Cerebellum (tissue), 4 donors: ENCODE measurements at places on chromosomes 12 and 14. TPM values are rescaled to one million over a fixed set of nuclear protein-coding genes. Genes with fewer than 3 reads are reported as not detected.
A peak's percentile ranks its signal among the peaks of the same experiment; 100 is the strongest.

Gene PRPH
- total RNA-seq = 3.1 TPM

DNA sequence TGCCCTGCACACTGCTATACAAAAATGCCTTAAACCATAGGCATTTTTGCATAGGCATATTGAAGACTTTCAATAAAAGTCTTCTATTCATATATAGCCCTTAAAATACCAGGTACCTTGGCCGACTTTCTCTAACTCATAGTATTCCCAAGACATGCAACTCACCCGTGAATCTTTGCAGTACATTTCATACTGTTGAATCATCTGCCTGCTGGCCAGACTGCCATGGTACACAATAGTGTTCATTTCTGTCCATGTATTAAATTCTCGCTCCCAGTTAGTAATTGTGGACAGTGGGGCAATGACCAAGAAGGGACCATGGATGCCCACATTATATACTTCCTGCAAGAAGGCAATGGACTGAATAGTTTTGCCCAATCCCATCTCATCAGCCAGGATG lies 24.3 kb upstream of the SUPT16H start:
- DNase-seq = no peak

GRCh38 chr14:89617481-89618329 lies 200.7 kb upstream of the FOXN3 start:
- DNase-seq = peak; percentile 65

DNA sequence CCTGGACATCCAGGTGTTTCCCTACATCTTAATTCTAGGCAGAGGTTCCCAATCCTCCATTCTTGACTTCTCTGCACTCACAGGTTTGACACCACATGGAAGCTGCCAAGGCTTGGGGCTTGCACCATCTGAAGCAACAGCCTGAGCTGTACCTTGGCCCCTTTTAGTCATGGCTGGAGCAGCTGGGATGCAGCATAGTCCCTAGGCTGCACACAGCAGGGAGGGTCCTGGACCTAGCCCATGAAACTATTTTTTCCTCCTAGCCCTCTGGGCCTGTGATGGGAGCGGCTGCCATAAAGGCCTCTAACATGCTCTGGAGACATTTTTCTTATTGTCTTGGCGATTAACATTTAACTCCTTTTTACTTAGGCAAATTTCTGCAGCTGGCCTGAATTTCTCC lies 417.2 kb upstream of the FLRT2 start:
- DNase-seq = no peak

- no peak for DNase-seq
These were observed 2.1 kb downstream of the RNASE13 start for GRCh38 chr14:21032326-21033132.

DNA sequence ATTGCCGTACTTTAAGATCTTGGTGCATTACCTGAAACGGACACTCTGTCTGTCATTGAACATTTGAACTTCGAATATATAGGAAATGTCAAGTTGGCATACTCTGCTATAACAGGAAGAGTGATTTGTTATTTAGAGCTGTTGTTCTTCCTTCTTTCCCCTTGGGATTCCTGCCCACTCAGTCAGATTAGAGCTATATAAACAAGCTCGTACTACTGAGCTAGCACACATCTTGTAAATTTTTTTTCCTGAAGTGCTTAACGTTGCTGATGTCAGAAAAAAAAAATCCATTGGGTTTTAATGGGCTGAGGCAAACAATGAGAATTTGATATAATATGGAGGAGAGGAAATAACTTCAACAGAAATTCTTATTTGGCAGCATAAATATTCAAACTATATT lies 26.8 kb downstream of the RGS6 start:
- DNase-seq = no peak
